ENCODE measurements at places on chromosomes 7 and 10.

DNA sequence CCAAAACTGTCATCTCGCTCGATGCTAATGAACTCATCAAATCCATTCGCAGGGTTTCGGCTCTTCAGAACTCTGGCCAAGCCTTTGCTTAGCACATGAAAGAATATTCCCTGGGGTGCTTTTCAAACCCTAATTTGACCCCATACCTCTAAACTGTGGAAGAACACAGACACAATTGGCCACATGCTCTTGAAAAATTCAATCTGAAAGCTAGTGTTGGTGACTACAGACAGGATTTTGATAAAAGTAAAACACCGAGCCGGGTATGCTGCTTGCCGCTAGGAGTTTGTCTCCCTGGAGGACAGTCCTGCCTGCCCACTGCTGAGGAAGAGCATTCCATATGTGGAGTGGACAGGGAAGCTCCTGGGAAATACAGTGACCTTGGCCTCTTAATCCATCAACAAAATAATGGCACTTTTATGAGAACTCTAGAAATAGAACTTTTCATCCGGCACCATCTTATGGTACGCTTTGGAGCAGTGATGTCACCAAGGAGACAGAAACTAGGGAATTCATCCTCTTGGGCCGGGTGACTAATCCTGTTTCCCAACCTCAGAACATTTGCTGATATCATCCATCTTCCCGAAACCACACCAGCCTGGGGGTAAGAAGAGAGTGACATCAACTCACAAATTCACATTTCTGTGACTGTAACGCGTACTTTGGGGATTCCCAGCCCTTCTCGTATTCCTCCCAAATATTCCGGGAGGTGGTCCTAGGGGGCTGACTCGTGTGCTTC, 34.2 kb downstream of the MTURN start:
- no peak for DNase-seq

DNA sequence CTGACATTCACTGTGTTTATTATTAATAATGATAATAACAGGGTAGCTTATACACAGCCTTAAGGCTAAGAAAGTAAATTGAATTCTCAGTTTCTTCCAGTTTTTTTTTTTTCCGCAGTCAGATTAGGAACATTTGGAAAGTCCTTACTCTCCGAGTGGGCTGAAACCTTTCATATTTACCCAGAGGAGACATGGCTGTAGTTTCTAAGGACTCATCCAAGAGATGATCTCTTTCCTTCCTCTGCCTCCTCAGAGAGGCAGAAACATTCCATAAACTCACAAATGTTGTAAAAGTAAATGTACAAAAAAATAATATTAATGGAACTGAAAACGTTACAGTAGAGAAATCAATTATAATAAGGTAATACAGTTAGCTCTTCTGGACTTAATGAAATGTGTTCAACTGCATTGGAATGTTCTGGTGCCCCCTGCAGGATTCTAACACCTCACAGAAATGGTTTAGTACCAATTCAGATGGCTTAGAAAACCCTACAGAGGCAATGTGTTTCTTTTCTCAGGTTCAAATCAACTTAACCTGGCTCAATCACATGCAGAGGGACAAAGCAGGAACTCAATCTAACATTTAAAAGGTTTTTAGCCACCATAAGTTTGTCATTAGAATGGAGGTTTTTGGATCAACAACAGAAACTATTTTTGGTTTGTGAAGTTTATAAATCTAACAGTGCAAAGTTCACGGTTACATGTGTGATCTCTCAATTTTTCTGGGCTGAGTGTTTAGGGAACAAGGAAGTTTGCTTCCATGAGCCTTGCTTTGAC, 71.7 kb downstream of the ICA1 start:
- DNase-seq: peak; percentile 65

DNA sequence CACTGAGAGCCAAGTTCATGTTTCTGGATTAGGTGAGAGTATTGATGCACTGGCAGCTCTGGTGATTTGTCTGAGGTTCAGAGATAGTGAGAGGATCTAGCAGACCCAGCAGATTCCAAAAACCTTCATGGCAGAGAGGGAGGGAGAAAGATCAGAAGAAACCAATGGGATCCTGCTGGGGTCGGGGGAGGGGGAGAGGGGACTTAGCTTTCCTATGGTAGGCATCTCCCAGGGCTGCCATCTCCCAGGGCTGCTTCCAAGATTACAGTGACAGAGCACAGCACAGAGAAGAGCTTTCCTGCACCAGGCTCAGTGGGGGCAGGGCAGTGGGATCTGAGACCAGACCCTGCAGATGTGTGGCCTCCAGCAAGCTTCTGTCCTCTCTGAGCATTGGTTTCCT, 76.8 kb upstream of the GDF10 start:
- no peak for DNase-seq

DNA sequence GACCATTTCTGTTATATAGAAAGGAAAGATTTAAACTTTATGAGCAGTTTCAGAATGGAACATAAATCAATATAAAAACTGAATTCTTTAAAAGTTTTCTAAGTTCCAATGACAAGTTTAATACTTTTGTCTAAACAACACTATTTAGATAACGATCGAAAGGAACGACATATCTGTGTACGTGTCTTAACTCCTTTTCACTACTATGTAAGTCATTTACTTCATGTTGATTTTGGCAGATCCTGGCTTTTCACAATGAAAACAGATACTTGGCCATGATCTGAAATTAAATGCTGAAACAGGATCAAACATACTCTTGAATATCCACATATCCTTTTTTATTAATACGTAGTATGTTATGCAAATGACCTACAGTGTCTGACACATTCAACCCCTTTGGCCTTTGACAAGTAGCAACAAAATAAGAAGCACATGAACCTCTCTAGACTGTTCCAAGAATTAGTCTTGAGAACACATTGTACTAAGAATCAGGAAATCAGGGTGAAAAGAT, 41.9 kb downstream of the RNLS start:
- peak; percentile 77 for DNase-seq

DNA sequence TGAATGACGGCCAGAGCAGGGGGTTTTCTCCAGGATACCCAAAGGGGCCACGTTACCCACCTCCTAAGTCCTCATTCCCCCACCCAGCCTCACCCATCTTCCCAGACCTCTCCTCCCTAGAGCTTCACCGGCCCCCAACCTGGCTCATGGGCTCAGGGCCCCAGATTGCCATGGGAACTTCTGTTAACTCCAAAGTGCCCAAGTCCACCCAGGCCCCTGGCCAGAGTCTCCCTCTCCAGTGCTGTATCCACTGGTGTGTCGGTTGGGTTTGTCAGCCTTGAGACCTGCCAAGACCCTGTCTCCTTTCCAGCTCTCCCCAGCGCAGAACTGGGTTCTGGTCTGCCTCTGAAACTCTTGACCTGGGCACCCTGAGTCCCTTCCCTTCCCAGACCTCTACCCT, 37.1 kb upstream of the ZMIZ2 start:
- no peak for DNase-seq

- no peak for DNase-seq
Observed at GRCh38 chr10:57846307-57847065, 421.2 kb downstream of the IPMK start.

GRCh38 chr7:118264836-118265235, 40.3 kb downstream of the ANKRD7 start:
- DNase-seq: no peak

DNA sequence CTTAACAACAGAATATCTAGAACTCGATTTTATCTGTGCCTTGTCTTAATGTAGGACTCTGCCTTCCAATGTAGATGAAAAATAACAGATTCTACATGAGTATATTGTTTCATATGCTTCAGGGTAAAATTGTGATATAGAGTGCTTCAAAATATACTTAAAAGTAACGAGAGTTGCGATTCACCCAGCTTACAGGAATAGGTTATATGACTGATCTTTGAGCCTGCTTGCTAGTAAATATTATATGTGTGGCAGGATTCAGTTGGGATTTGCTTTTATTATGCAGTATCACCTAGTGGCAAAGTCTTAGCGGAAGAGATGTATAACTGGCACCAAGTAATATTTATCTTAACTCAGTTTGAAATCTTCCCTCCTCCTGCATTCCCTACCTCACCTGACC, 183.3 kb downstream of the SEMA3E start:
- DNase-seq: no peak

DNA sequence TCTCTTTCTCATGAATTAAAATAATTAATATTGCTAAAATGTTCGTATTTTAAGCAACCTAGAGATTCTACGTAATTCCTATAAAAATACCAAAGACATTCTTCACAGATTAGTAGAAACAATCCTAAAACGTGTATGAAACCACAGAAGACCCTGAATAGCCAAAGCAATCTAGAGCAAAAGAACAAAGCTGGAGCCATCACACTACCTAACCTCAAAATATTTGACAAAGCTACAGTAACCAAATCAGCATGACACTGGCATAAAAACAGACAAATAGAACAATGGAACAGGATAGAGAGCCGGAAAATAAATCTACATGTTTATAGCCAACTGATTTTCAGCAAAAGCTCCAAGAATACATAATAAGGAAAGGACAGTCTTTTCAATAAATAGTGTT, 105.5 kb upstream of the PTN start:
- DNase-seq: no peak

DNA sequence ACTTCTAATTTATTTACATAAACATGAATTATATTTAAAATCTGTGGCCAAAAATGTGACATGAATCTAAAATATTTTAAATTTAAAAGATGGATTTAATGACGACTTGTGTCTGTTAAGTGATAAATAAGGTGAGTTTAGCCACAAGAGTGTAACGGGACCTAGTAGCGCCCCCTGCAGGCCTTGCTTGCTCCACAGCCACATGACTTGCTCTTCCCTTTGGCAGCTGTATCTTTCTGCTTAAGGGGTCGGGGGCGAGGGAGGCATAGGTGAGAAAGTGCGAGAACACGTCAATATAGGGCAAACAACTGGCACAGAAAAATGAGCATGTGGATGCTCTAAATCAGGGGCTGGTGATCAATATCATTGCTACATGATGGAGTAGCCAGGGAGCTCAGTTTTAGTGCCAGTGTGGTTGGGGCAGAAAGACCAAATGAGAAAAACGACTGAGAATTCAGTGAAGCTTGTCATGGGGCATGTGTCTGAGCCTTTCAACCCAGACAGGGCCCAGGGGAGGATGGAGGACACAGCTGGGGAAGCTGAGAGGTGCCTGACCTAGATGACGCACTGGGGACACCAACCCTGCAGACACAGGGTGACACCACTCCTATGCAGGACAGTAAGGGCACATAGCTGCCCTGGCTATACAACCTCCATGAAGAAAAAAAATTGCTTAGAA, 49.8 kb downstream of the PAXIP1 start:
- DNase-seq: peak; percentile 72

DNA sequence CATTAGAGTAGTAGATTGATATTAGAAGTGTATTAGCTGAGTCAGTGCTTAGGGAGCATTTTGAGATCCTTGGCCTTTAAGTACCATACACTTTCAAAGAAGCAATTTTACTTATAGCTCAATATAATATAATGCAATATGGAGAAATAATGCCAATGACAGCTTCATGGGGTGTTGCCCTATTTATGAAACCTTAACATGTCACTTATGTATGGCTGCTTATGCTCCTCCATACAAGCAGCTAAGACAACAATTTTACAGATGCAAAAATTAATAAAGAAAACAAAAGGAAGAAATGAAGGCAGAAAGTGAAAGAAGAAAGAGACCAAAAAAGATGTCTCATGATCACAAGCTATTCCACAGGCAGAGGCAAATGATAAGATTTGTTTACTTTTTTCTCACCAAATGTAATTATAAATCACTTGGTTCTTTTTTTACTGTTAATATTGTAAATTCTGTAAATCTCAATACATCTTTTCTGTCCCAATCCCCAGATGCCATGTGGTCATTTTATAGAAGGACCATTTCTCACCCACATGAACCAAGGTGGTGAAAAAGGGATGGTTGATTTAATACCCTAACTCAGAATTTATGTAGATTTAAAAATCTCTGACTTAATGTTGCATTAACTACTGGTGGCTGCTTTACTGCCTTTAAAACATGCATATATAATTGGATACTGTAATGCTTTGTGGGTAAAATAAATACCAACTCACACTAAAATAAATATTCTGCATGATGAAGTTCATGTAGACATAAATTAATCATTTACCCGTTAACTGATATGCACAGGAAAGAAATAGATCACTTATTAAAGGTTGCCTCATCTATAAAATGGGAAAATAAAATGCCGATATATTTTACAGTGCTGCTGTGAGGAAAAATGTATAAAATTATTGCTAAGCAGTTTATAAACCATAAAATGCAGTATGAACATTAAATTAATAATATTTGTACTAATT, 33.5 kb upstream of the RHOBTB1 start:
- DNase-seq: no peak

DNA sequence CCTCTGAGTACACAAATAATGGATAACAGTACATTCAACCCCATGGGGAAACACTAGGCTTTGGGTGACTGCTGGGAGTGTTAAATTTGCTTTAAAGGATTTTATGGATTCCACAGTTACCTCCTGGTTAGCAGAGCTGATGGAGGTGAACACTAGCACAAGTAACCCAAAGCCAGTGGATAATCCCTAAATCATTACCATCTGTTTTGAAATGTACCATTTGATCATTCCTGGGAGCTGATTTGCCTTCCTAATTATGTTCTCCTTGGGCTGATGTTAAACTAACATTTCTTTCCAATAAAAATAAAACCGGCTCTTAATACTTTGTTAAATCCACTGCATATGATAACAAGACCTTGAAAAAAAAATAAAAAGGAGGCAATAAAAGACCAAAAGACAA, 493.9 kb downstream of the PLXNA4 start:
- DNase-seq: no peak

DNA sequence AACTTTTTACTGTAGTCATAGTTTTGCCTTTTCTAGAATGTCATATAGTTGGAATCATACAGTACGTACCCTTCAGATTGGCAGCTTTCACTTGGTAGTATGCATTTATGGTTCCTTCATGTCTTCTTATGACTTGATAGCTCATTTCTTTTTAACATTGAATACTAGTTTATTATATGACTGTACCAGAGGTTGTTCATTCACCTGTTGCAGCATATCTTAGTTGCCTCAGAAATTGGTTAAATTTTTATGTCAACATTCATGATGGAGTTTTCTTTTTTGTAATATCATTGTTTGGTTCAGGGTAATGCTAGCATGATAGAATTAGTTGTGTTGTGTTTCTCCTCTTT, 94.8 kb upstream of the CDK13 start:
- no peak for DNase-seq

GRCh38 chr10:131288648-131289047, 22.9 kb downstream of the TCERG1L start:
- DNase-seq: no peak

- no peak for DNase-seq
Observed at GRCh38 chr10:75904499-75905283, 473.3 kb downstream of the LRMDA start.

DNA sequence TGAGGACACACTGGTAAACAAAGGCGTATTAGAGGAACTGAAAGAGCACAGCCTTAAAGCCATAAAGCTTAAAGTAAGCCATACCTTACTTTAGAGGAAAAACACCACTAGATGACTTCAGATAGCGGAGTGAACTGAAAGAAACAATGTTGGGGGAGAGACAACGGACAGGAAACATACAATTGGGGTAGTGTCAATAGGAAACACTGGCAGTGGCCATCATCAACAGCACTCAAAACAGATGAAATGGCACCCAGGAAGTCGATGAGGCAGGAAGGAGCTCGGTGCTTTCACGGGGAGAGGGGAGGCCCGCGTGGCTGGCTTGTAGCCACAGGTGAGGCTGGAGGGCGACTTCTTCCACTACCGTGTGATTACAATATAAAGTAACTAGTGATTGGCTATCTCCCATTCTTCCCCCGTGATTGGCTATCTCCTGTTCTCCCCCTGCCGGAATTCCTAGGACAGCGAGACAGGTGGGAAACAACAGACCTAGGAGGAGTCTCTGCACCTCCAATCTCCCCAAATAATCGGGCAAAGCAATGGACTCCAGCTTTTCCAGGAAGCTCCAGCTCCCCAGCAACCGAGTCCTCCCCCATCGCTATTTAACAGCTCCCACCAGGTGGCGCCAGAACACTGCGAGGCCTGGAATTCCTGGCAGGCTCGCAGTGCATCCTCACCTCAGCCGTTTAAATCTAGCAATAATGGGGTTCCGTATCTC, 2.4 kb upstream of the TAS2R38 start:
- DNase-seq: peak; percentile 12
